ENCODE measurements at places on chromosomes 13 and 19.

DNA sequence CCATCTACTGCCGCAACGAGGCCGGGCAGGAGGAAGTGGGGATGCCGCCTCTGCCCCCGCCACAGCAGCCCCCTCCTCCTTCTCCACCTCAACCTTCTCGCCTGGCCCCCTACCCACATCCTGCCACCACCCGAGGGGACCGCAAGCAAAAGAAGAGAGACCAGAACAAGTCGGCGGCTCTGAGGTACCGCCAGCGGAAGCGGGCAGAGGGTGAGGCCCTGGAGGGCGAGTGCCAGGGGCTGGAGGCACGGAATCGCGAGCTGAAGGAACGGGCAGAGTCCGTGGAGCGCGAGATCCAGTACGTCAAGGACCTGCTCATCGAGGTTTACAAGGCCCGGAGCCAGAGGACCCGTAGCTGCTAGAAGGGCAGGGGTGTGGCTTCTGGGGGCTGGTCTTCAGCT, 3.4 kb upstream of the NUP62 start:
- DNase-seq, result no peak

DNA sequence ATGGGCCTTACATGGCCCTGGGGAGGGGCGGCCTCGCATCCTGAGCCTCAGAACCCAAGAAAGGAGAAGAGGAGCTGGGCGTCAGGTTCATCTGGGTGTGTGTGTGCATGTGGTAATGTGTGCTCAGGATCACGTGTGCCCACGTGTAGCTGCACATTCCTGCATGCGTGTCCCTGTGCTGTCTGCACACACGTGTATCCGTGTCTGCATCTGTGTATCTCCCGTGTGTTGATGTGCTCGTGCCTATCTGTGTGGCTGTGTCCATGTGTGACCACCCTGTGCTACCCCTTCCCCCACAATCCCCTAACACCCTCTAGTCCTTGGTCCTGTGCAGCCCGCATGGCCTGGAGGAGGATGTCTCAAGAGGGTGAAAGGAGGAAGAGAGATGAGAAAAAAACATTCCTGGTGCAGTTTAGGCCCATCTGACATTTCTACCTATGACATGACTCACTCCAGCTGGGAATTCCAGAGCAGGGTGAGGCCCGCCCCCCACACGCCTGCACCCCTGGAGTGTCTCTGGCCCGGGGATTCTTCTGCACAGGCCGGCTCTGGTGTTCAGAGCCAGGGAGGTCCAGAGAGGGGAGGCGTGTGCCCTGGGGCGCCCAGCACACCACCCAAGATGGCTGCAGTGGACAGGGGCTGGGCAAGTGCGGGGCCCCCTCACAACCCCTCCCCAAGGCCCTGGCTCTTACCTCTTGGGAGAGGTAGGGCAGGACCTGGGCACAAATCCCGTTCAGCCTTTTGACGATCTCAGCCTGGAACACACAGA, 7.1 kb downstream of the TLE5 start:
- DNase-seq, result no peak

DNA sequence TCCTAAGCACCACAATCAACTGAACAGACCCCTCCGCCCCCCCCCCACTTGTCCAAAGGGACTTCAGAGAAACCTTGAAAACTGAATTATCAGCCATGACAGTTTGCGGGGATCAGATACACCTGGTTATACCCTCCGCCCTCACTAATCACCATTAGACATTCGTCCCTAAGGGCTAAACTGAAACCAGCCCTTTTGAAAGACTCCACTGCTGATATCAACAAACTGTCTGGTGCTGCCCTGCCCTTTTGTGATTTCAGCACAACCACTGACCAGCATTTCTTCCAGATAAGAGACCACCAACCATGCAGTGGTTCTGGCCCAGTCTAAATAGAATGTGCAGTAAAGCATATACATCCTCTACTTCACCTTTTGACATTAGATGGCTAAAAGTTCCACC, 1422.9 kb downstream of the EFNB2 start:
- no peak for DNase-seq

DNA sequence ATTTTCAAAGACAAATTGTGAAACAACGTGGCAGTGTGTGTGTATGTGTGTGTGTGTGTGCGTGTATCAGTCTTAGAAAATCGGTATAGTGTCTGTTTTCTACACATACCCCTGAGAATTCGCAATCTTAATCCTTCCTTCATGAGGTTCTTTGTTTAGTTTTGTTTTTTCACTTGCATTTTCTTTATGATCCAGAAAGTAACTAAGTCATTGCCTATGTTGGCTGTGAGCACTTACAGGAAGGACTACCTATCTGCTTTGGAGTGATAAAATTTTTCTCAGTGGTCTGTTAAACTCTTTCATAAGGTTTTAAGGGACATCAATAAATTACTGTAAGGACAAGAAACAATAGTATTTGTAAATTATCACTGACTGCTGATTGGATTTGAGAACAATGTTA, 1587.1 kb downstream of the PCDH9 start:
- no peak for DNase-seq

Data from stimulated activated CD4-positive, alpha-beta T cell treated with anti-CD3 and anti-CD28 coated beads, Interleukin-1b, Interleukin-23, amount 100 ng/mL, for 1 hour (primary cell).